Neural progenitor cell (in vitro differentiated cells): ENCODE measurements at places on chromosomes 5 and 9.

GRCh38 chr9:805151-805550, 36.3 kb upstream of the DMRT1 start:
- no peak overlapping the region for H3K27ac ChIP-seq
- H3K27me3 ChIP-seq = no peaks in the 10 kb centered on the region
- no peak for DNase-seq
- no peaks in the 10 kb centered on the region for H3K4me1 ChIP-seq
- H3K36me3 ChIP-seq = no peaks in the 10 kb centered on the region

- H3K4me3 ChIP-seq = no peak overlapping the region
- H3K27ac ChIP-seq = no peak overlapping the region
- no peak for DNase-seq
- no peaks in the 10 kb centered on the region for H3K36me3 ChIP-seq
- H3K27me3 ChIP-seq = peaks cover 39% of the 10 kb centered on the region
Measured at GRCh38 chr9:132784286-132784830, 93.7 kb downstream of the AK8 start.

GRCh38 chr5:178081571-178082243, 31.6 kb upstream of the N4BP3 start:
- no peak for DNase-seq
- H3K36me3 ChIP-seq = no peaks in the 10 kb centered on the region
- no peak overlapping the region for H3K4me3 ChIP-seq
- no peaks in the 10 kb centered on the region for H3K27me3 ChIP-seq
- H3K27ac ChIP-seq = no peak overlapping the region

GRCh38 chr9:109856785-109857184, 76.8 kb downstream of the PALM2AKAP2 start:
- H3K4me3 ChIP-seq = no peak overlapping the region
- no peak overlapping the region for H3K27ac ChIP-seq

DNA sequence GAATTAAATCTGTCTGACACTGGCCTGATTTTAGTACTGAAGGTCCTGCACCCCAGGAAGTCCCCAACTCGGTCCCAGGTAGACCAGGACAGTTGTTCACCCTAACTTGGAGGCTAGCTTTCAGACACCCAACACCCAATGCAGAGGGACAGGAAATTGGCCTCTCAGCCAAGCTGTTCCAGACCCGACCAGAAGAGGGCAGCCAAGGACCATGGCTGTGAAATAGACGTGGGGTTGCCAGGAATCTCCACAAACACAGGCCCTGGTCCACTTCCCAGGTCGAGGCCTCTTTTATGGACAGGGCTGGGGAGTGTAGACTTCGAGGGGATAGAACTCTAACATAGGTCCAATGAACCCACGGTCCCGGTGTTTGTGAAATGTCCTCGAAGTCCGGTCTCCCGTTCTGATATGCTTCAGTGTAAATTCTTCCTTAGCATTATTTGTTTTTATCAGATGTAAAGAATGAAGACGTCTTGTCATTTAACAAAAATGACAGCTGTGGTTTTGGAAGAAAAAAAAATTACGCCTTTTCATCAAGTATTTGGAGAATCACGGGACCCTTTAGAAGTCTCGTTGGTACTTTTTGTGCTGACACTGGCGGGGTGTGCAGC, 260.3 kb upstream of the ADAMTS16 start:
- no peak overlapping the region for H3K4me3 ChIP-seq
- no peaks in the 10 kb centered on the region for H3K36me3 ChIP-seq
- H3K27me3 ChIP-seq = no peaks in the 10 kb centered on the region
- H3K27ac ChIP-seq = no peak overlapping the region
- no peaks in the 10 kb centered on the region for H3K4me1 ChIP-seq

GRCh38 chr5:168165977-168166376, 125.5 kb upstream of the WWC1 start:
- no peak overlapping the region for H3K4me3 ChIP-seq
- H3K36me3 ChIP-seq = no peaks in the 10 kb centered on the region
- DNase-seq = no peak
- H3K27ac ChIP-seq = no peak overlapping the region

DNA sequence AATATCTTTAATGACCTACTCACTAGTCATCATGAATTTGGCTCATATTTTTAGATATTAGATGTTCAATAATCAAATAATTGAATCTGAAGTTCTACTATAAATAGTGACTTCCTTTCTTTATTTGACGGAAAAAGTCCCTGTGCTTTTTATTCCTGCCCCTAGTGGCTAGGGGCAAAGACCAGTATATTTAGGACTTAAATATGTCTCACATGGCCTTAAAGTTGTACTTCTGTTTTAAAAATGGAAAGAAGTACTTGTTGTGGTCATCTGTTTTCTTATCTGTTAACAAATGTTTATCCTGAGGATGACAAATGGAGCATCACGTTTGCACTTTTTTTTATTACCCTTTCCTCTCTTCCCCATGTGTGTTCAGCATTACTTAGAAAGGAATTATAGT, 89.2 kb upstream of the GRHPR start:
- DNase-seq = no peak
- H3K4me3 ChIP-seq = no peak overlapping the region
- no peaks in the 10 kb centered on the region for H3K36me3 ChIP-seq
- peaks cover 18% of the 10 kb centered on the region for H3K4me1 ChIP-seq
- H3K27ac ChIP-seq = no peak overlapping the region
- H3K27me3 ChIP-seq = no peaks in the 10 kb centered on the region

- no peak for DNase-seq
- no peaks in the 10 kb centered on the region for H3K4me1 ChIP-seq
- H3K4me3 ChIP-seq = no peak overlapping the region
Measured at GRCh38 chr5:168390491-168390890, 95.8 kb upstream of the RARS1 start.

DNA sequence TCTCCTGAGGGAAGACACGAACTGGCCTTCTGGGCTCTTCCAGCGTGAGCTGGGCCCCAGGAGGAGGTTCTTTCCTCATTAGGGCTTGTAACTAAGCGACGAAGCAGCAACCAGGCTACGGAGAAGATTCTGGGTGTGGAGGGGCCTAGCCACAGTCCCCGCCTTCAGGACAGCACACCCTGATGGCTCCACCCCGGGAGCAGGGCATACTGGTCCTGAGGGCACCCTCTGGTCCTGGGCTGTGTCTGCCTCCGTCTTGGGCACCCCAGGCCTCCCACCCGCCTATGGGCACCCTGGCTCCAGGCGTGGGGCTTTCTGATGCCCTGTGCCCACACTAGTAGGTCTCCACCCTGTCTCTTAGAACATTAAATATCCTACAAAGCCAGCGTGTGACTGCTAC, 136.4 kb downstream of the OLFM1 start:
- no peak overlapping the region for H3K27ac ChIP-seq
- DNase-seq = no peak
- H3K4me1 ChIP-seq = peaks cover 31% of the 10 kb centered on the region
- H3K36me3 ChIP-seq = no peaks in the 10 kb centered on the region
- H3K27me3 ChIP-seq = no peaks in the 10 kb centered on the region

- DNase-seq = peak; percentile 56
- H3K36me3 ChIP-seq = peaks cover 7% of the 10 kb centered on the region
- no peaks in the 10 kb centered on the region for H3K27me3 ChIP-seq
- H3K4me1 ChIP-seq = peaks cover 8% of the 10 kb centered on the region
- H3K4me3 ChIP-seq = peak overlapping the region; percentile 66
- peak overlapping the region; percentile 72 for H3K27ac ChIP-seq
Measured at GRCh38 chr5:132557478-132558172, 848 bp downstream of the RAD50 start.

GRCh38 chr5:124718380-124718789, 28.1 kb downstream of the ZNF608 start:
- no peaks in the 10 kb centered on the region for H3K27me3 ChIP-seq
- no peak overlapping the region for H3K27ac ChIP-seq
- H3K36me3 ChIP-seq = no peaks in the 10 kb centered on the region
- DNase-seq = no peak
